Muscle of leg (tissue), 16 donors: ENCODE measurements at places on chromosomes 4 and X. TPM values are rescaled to one million over a fixed set of nuclear protein-coding genes. Genes with fewer than 3 reads are reported as not detected.
A peak's percentile ranks its signal among the peaks of the same experiment; 100 is the strongest.

DNA sequence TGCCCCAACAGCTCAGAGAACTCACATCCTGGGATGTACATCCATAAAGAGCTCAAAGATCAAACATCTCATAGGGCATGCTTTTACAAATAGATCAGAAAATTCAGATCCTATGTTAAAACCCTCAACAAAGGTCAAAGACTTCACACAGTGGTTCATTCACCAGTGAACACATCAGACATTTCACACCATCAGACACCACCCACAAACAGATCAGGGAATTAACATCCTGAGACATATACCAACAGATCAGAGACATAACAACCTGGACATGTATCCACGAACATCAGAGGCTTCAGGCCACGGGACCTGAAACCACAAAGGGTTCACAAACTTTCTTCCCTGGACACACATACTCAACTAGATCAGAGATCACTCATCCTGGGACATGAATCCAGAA, 23.4 kb downstream of the SUV39H1 start:
- no peak for DNase-seq

The MXRA5 gene
- 42.8 TPM for polyA plus RNA-seq

GRCh38 chr4:71648923-71649322, 135.0 kb downstream of the GC start:
- DNase-seq = no peak

DNA sequence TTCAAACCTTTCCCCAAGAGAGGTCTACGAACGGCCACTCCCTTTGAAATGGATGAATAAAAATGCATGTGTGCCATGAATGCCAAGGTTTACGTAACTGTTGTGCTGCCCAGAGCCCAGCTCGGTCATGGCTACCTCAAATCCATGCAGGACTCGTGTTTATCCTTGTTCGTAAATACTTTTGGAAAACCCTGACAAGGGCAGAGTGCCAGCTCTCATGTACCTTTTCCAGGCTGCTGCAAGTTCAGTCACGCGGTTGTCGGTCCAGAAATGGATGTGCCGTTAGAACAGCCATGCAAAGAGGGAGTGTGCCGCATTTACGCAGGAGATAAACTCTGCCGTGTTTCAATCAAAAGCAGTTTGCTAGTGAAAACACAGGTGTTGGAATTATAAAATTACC, 123.4 kb downstream of the AMELX start:
- DNase-seq = no peak

The PIN4 gene
- 29.8 TPM for polyA plus RNA-seq

The FAT1 gene
- polyA plus RNA-seq = 124 TPM

DNA sequence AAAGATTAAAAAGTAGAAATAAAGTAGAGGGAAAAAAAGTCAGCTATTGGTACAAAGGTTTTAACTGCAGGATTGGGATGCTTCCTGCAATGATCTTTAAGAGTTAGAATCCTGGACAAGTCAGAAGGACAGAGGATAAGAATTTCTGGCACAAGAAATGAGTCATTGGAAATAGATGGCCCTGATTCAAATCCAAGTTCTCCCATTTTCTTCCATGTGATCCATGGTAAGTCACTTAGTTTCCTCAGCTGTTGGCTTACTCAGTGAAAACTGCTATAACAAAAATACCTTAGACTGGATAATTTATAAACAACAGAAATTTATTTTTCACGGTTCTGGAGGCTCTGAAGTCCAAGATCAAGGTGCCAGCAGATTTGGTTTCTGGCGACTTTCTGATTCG, 13.3 kb upstream of the TBC1D19 start:
- peak; percentile 8 for DNase-seq

The PNCK gene
- polyA plus RNA-seq = 0.98 TPM

- peak; percentile 68 for DNase-seq
Measured at GRCh38 chrX:133838761-133839676, 146.4 kb downstream of the GPC3 start.

The NUP62CL gene
- 0.56 TPM for polyA plus RNA-seq

DNA sequence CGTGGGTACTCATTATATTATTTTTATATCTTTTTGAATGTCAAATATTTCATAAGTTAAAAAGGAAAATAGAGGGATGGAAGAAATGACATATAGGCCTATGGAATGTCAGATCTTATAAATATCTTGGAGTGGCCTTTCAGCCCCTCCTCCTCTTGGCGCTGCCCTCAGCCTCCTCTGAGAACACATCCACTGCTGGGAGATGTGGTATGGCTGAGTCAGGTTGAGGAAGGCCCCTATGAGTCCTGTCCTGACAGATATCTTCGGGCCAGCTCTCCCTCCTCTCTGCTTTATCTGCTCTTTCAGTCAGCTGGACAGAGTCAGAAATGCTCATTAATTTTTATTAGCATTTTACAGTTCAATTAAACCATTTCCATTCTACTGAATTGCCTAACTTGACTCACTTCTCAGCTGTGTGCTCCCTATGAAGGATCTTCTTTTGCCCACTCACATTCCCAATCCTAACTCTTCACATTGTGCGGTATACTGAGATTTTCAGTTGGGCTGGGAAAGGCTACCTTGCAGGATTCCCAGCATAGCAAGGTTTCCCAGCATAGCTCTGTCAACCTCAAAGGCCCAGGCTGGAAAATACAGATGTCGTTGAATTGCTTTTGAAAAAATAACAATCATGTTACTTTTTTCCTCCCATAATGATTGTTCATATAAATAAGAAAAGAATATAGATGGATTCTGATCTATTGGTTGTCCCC, 128.0 kb downstream of the ARHGEF9 start:
- peak; percentile 16 for DNase-seq

- no peak for DNase-seq
Measured at GRCh38 chrX:23046443-23046842, 46.7 kb downstream of the DDX53 start.

The MAGEC1 gene
- polyA plus RNA-seq = not detected

The GPC3 gene
- 581 TPM for polyA plus RNA-seq

The HHIP gene
- 3.8 TPM for polyA plus RNA-seq

DNA sequence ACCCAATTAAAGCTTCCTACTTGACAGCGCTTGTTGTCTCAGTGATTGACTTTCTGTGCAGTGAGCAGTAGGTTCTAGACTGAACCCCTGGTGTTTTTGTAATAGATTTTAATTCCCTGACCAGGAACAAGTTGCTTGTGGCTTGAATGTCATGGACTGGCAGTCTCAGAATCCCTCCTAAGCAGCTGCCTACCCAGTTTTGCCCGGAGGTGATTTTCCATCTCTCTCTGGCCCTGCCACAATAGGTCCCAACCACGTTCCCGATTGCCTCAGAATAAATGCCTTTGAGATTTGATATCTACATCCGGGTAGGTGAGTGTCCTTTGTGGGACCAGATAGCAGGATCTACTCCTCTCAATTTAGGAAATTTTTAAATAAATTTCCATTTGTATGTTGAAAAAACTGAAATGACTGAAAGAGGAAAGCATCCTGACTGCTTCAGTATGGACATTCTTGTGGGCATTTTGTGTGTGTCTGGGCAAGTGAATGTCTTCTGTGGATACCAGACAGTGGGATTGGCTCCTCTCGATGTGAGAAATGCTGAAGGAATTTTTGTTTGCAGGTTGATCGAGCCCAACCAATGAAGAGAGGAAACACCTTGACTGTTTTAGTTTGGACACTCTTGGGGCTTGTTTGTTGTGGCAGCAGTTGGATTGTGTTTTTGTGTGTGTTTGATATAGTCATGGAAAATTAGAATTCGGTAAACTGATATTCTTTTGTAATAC, 1607.4 kb downstream of the C4orf33 start:
- DNase-seq = no peak

The DGKQ gene
- polyA plus RNA-seq = 4.6 TPM

- peak; percentile 85 for DNase-seq
Measured at GRCh38 chr4:159048166-159048886, 54.6 kb upstream of the RAPGEF2 start.

DNA sequence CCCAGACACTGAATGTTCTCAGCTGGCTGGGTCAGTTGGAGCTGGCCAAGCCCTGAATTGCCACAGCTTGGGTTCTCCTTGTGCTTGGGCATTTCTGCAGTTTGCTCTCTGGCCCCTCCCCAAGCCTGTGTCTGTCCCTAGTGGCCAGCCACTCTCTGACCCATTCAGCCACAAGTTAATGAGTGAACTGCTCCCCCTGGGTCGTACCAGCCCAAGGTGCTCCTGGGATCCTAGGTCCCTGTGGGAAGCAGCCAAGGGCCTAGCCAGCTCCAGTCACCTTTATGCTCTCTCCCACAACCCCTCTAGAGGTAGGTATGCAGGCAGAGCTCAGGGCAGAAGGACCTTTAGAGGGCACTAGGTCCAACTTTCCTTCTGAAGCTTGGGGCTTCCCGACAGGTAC, 51.5 kb downstream of the STARD8 start:
- DNase-seq = no peak

DNA sequence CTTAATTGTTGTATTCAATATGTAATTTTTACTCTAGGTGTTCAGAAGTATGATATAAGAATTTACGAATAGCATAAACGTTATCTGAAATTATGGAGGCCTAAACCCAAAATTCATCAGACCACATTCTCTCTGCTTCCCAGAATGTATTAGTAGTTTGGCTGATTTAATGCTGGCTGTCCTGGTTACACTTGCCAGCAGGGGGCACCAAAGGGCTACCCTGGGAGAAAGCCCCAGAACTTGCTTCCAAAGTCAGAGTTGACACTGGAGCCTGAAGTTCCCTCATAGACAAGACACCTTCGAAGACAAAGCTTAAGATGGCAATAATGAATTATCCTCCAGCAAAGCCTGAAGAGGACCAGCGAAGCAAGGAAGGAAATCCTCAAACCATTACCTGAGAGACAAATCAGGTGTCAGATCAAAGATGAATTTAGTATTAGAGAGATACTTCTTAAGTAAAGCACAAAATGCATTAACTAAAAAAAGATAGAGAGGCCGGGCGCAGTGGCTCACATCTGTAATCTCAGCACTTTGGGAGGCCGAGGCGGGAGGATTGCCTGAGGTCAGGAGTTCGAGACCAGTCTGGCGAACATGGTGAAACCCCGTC, 11.3 kb upstream of the ANOS1 start:
- DNase-seq = no peak

- no peak for DNase-seq
Measured at GRCh38 chrX:50716706-50717105, 97.3 kb downstream of the SHROOM4 start.

- DNase-seq = peak; percentile 22
Measured at GRCh38 chr4:26858035-26858918, 2.4 kb upstream of the STIM2 start.

DNA sequence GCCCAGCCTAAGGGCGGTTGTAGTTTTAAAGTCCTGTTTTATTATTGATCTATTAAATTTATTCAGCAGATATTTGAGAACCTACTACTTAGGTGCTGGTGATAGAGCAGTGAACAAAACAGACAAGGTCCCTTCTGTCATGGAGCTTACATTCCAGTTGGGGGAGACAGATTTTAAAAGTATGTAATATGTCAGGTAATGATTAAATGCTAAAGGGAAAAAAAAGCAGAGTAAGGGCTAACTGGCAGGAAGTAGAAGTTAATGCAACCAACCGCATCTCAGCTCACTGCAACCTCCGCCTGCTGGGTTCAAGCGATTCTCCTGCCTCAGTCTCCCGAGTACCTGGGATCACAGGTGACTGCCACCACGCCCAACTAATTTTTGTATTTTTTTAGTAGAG, 7.8 kb upstream of the MCUB start:
- no peak for DNase-seq

The SRPX gene
- 49.7 TPM for polyA plus RNA-seq

- DNase-seq = no peak
Measured at GRCh38 chr4:114026447-114026846, 47.0 kb upstream of the ARSJ start.

DNA sequence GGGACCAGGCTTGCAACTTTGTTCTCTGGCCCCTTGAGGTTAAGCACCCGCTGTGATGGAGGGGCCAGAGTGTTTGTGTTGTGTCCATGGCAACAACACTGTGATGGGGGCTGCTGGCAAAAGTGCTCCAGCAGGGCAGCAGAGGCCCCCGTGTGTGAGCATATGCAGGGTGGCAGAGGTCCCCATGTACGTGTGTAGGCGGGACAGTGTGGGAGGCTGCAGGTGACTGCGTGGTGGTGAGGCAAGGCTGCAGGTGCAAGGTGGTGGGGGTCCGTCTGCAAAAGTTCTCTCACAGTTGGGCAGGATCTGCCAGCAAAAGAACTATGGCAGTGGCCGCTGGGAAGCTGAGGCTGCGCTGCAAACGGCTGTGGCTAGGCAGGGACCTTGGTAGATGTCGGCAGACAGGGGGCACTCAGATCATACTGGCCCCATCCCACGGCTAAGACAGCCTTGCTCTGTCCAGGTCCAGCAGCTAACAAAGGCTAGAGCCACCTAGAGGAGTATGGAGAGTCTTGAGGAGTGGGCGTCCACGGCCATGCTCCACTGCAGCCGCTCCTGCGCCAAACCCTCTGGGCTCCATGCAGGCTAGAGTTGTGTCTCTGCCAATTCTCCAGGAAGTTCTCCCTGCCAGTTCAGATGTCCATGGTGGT, 46.8 kb upstream of the PASD1 start:
- DNase-seq = no peak

The CWH43 gene
- polyA plus RNA-seq = not detected

GRCh38 chrX:136495043-136495442, 2.3 kb upstream of the HTATSF1 start:
- no peak for DNase-seq

The HSD17B13 gene
- 0.43 TPM for polyA plus RNA-seq

The WAS gene
- 5.3 TPM for polyA plus RNA-seq

The PSAPL1 gene
- polyA plus RNA-seq = not detected

The TBL1X gene
- polyA plus RNA-seq = 11.9 TPM

The VCX3B gene
- not detected for polyA plus RNA-seq

- DNase-seq = no peak
Measured at GRCh38 chr4:90889171-90889570, 762.0 kb downstream of the CCSER1 start.
